ENCODE measurements at places on chromosomes 3 and 15. TPM values are rescaled to one million over a fixed set of nuclear protein-coding genes. Genes with fewer than 3 reads are reported as not detected.

GRCh38 chr3:162602619-162603018 lies 1106.0 kb downstream of the OTOL1 start:
- no peaks in the 10 kb centered on the region for H3K27me3 ChIP-seq
- no peak for DNase-seq
- H3K4me1 ChIP-seq, result no peaks in the 10 kb centered on the region
- H3K36me3 ChIP-seq, result no peaks in the 10 kb centered on the region

Gene NANOGP8
- total RNA-seq, result 56.8 TPM

- H3K4me3 ChIP-seq, result no peak overlapping the region
- no peaks in the 10 kb centered on the region for H3K27me3 ChIP-seq
- peak overlapping the region; percentile 90 for H3K27ac ChIP-seq
- no peak for DNase-seq
Observed at GRCh38 chr3:125001557-125002413, 54.0 kb downstream of the HEG1 start.

Gene CXCR6
- total RNA-seq, result not detected

GRCh38 chr15:41561777-41562145 lies 2.7 kb downstream of the TYRO3 start:
- peaks cover 53% of the 10 kb centered on the region for H3K36me3 ChIP-seq
- peak overlapping the region; percentile 56 for H3K27ac ChIP-seq
- peak; percentile 85 for DNase-seq

DNA sequence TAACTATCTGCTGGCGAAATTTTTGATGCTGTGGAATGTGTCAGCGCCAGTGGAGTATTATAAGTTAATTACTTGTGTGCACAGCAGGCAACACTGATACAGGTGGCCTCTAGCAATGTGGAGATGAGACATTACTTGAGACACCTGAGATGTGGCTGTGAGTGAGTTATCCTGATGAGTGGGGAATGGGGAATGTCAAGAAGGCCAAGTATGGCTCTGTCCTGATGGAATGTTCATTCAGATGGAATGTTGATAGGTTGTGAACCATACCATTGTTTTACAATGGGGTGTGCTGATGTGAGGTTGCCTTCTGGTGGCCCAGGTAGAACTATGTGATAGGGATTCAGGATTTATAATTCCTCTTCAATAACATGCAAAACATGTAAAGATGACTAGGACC lies 404.8 kb downstream of the PTPRG start:
- H3K27ac ChIP-seq, result no peak overlapping the region
- DNase-seq, result peak; percentile 66
- no peaks in the 10 kb centered on the region for H3K27me3 ChIP-seq
- H3K36me3 ChIP-seq, result no peaks in the 10 kb centered on the region

GRCh38 chr15:24784506-24784905 lies 108.9 kb downstream of the NPAP1 start:
- peak overlapping the region; percentile 51 for H3K4me3 ChIP-seq
- no peaks in the 10 kb centered on the region for H3K36me3 ChIP-seq
- H3K27ac ChIP-seq, result no peak overlapping the region
- no peak for DNase-seq

Gene KIF15
- total RNA-seq, result 16.2 TPM

GRCh38 chr15:48411971-48412591 lies 80.9 kb downstream of the DUT start:
- peaks cover 11% of the 10 kb centered on the region for H3K36me3 ChIP-seq
- no peaks in the 10 kb centered on the region for H3K27me3 ChIP-seq
- no peak overlapping the region for H3K27ac ChIP-seq
- no peak overlapping the region for H3K4me3 ChIP-seq
- DNase-seq, result no peak
- no peaks in the 10 kb centered on the region for H3K4me1 ChIP-seq

DNA sequence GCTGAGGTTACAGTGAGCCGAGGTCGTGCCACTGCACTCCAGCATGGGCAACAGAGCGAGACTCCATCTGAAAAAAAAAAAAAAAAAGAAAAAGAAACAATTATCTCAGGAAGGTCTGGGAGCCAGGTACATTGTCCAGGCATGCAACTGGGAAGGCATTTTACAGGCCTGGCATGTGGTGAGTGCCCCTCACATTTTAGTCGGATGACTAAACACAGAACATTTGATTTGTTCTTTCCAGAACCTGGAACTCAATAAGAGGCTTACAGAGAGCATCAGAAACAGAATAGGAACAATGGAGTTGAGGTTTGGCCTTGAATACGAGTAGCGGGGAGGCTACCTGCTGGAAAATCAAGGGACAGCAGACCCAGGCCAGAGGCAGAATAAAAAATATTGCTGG lies 33.7 kb upstream of the IGF1R start:
- no peak overlapping the region for H3K4me3 ChIP-seq
- DNase-seq, result peak; percentile 32
- H3K4me1 ChIP-seq, result no peaks in the 10 kb centered on the region
- no peaks in the 10 kb centered on the region for H3K36me3 ChIP-seq
- no peak overlapping the region for H3K27ac ChIP-seq

GRCh38 chr3:32110233-32110760 lies 3.9 kb downstream of the GPD1L start:
- H3K36me3 ChIP-seq, result no peaks in the 10 kb centered on the region
- no peak overlapping the region for H3K27ac ChIP-seq
- DNase-seq, result no peak

Gene DLL4
- 0.64 TPM for total RNA-seq
